Activated CD8-positive, alpha-beta memory T cell treated with anti-CD3 and anti-CD28 coated beads, Interleukin-2, amount 50 U/mL, for 4 hours (primary cell): ENCODE measurements at places on chromosomes 1 and 21.

DNA sequence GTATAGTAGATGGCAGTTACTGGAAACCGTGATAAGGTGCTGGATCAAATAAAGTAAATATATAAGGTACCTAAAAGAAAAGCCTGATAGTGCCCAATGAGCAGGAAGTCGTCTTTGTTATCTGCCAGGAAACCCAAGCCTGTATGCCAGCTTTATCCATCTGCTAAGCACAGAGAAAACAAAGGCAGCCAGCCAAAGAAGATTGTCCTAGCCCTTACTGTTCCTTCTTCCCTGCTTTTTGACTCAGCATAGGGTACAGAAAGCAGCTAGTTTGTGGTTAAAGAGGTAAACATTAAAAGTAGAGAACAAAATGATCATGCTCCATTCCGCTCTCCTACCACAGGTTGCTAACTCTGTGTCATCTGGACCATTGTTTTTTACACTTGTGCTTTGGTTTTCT is 10.1 kb downstream of the KRTAP22-2 start:
- DNase-seq, result no peak

- DNase-seq, result no peak
Measured at GRCh38 chr1:37739222-37739621, 25.7 kb downstream of the EPHA10 start.

DNA sequence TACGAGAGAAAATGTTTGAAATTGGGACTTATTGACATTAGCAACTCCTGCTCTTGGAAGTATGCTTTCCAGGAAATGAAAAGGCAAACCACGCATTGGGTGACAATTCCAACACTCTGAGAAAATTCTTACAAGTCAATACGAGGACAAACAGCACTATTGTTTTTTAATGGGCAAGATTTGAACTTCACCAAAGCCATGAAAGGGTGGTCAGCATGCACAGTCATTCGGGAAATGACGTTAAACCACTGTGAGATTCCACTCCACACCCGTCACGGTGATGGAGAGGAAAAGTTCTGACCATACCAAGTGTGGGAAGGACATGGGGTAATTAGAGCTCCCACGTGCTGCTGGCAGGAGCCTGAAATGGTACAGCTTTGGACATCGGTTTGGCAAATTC is 12.2 kb upstream of the PRXL2B start:
- no peak for DNase-seq

DNA sequence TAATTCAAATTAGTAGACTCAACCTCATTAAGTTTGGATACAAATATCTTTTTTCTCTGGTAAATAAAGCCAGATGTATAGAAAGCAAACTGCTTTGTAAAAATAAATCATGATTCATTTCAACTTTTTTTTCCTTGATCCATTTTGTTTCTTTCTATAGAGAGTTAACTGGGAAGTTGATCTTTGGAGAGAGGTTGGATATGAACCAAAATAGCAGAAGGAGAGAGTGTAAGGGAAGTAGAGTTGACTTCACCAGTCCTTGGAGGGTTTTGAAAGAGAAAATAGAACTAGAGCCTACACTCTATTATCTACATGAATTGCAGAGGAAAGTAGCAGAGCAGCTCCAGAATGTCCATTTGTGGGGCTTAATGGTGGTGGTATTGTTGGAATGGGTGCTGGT is 243.8 kb downstream of the ADGRL2 start:
- no peak for DNase-seq

GRCh38 chr1:47838562-47839432 is 158.4 kb downstream of the TRABD2B start:
- no peak for DNase-seq

- no peak for DNase-seq
Measured at GRCh38 chr1:232428786-232429530, 201.0 kb downstream of the SIPA1L2 start.

- DNase-seq, result peak; percentile 68
Measured at GRCh38 chr1:234612352-234613127, 2.6 kb upstream of the IRF2BP2 start.

DNA sequence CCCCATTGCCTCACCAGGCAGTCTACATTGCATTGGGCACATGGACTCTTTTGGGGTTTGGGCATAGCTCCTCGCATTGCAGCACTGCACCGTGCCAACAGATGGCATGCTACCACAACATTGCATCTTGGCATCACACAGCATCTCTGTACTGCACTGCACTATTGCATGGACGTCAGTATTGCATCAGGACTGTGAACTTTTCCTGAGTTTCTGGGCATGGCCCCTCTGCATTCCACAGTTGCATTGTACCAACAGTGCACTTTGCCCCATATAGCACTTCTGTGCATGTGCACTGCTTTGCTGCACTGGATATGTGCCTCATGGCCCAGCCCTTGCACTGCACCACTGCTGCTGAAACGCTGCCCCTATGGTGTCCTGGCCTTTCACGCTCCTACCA is 9.6 kb downstream of the PTPRU start:
- no peak for DNase-seq

DNA sequence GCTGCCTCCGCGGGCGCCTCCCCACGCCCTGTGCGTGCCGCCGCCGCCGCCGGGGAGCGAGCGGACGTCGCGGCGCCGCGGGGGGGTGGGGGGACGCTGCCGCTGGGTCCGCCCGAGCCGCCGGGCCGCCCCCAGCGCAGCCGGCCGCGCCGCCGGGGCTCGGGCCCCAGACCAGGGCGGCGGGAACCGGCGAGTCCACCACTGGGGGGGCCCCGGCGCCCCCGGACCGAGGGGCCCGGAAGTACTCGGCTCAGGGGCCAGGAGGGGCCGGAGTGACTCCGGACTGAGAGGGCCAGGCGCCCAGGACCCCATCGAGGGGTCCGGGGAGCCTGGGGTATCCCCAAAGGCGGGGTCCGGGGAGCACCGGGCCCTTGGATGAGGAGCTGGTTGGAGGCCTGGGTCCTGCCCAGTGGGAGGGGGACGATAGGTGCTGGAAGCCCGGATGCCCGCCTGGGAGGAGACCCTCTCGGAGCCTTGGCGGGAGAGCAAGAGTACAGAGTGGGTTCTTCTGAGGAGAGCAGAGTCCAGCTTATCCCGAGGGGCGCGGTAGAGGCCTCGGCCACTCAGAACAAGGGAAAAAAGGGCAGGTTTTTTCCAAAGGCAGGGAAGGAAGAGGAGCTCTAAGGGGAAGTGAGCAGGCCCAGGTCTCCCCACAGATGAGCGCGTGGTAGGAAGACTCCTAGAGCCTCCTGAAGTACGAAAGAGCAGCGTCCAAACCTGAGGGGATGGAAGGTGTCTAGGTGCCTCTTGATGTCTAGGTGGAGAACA is 556 bp downstream of the GMEB1 start:
- DNase-seq, result peak; percentile 72

DNA sequence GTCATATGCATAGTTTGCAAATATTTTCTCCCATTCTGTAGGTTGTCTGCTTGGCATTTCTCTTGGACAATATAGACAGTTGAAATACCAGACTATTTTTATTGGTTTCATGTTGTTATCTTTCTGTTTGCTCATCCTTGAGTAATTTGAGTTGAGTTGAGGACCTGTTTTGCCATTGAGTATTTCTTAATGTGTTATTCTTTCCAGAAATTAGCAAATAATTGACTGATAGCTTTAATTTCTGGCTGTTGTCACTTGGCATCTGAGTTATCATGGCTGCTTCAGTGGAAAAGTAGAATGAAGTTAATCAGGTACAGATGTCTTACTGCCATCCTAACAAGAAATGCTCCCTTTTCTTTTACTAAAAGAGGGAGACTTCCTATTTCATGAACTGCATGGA is 264.8 kb upstream of the DUSP10 start:
- no peak for DNase-seq

DNA sequence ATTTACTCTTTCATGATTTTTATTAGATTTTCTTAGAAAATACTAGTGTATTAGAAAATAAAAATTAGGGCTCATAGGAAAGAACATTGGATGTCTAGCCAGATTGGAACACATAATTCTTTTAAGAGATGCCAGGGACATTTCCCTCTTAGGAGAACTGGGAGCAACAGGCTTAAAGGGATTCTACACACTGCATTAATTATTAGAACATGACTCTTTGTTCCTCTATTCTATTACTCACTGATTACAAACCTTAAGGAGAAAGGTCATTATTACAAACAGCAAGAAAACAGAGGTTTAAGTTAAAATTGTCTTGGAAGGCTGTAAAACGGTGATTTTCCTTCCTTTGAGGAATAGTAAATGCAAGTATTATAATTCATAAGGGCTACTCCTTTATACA is 32.9 kb upstream of the VAV3 start:
- DNase-seq, result no peak

GRCh38 chr1:234601301-234602017 is 8.5 kb downstream of the IRF2BP2 start:
- no peak for DNase-seq

DNA sequence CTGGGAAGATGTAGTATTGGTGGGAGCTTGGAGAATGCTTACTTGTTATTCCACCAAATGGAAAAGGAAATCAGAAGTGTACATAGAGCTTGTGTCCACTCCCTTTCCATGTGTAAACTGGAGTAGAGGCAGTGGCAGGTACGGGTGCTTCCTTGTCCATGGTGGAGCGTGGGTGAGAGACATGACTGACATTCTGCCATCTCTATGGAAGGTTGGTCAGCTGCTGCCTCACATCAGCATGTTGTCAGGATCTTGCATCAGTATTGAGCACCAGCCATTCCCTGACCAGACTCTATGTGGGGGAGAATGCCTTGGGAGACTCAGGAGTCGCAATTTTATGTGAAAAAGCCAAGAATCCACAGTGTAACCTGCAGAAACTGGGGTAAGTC is 19.8 kb downstream of the NLRP3 start:
- no peak for DNase-seq

DNA sequence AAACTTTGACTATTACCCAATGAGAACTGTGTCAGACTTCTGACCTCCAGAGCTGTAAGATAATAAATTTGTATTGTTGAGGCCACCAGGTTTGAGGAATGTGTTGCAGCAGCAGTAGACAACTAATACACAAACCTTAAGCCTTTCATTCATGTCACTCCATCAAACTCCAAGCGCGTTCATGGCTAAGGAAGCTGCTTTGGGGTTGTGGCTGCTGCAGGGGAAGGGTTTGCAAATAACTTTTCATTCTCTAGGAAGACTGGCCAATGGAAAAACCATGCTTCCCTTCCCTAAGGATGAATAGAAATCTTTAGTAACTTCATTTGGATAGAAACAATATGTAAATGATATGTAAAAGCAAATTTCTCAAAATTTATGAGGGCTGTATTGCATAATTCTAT is 170.4 kb downstream of the RHOU start:
- no peak for DNase-seq

DNA sequence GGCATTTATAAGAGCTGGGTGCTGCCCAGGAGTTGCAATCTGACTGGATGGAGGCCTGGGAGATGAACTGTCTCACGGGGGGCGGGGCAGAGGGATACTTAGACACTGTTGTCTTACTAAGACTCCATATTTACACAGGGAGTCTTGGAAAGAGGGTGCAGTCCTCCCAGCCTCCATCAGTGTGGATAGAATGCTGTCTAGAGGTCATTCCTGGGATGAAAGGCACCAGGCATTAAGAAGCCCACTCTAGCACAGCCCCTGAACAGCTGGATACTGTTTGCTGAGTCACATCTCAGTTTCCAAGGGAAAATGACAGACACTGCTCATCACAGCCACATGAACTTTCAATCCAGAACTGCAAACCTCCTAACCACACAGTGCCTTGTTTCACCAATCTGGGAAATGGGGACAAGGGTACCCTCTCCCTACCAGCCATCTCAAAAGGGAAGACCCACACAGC is 43.3 kb downstream of the SSBP3 start:
- no peak for DNase-seq

DNA sequence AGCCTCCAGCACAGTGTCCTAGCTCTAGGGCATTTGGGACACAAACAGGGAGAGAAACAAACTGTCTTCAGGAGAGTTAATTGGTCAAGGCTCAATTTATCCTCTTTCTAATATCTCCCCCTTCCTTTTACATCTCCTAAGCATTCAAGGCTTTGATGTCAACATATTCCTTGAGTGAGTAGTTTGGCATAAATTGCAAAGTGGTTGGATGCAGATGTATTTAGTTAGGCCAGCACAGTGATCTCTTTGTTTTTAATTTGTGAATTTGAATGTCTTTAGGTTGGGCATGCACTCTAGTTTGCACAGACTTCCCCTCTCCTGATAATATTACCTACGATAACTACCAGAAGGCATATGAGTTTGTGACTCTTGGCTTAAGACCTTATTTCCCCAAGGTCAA is 12.5 kb upstream of the OLFML2B start:
- no peak for DNase-seq

- DNase-seq, result no peak
Measured at GRCh38 chr1:75171876-75172275, 37.7 kb downstream of the LHX8 start.

DNA sequence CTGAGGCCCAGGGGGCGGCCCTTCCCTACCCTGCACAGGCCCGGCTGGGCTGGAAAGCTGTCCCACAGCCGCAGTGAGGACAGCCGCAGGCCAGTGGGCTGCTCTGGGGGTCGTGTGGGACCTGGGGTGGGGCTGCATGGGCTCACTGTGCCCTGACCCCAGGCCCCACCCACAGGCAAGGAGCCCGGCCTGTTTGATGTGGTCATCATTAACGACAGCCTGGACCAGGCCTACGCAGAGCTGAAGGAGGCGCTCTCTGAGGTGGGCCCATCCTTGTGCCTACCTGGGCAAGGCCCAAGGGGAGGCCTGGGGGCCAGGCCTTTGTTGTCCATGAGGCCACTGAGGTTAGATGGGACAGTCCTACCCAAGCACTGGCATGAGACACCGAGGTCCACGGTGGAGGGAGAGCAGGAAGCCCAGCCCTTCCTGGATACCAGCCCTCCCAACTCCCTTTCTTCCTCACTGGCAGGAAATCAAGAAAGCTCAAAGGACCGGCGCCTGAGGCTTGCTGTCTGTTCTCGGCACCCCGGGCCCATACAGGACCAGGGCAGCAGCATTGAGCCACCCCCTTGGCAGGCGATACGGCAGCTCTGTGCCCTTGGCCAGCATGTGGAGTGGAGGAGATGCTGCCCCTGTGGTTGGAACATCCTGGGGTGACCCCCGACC is 1.4 kb upstream of the GJC2 start:
- DNase-seq, result peak; percentile 11

DNA sequence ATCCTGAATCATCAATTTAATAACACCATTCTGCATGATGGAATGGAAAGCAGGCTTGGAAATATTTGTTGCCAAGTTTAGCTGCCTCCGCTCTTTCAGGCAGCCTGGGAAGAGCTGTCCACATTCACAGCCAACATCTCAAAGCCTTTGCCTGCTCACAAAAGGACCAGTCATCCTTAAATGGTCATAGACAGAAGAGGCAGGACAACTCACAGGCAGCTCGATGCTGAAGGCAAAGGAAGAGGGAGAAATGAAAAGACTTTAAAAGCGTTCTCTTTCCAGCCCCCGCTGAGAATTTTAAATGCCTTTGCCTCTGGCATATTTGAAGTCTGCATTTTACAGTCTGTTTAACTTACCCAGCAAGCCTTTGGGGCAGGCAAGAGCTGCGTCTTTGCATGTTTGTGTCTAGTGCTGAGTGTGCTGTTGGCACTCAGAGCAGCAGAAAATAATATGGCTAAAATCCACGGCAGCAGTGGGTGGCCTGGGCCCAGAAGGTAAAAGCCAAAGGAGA is 68.9 kb downstream of the NMNAT2 start:
- DNase-seq, result no peak

GRCh38 chr1:41931578-41931977 is 12.9 kb upstream of the HIVEP3 start:
- no peak for DNase-seq

- DNase-seq, result no peak
Measured at GRCh38 chr1:161054232-161054631, 8.5 kb upstream of the USF1 start.

- no peak for DNase-seq
Measured at GRCh38 chr1:231557898-231558707, 29.6 kb downstream of the TSNAX start.
